Trophoblast cell (in vitro differentiated cells and primary cell): ENCODE measurements at places on chromosomes 5 and 9.

DNA sequence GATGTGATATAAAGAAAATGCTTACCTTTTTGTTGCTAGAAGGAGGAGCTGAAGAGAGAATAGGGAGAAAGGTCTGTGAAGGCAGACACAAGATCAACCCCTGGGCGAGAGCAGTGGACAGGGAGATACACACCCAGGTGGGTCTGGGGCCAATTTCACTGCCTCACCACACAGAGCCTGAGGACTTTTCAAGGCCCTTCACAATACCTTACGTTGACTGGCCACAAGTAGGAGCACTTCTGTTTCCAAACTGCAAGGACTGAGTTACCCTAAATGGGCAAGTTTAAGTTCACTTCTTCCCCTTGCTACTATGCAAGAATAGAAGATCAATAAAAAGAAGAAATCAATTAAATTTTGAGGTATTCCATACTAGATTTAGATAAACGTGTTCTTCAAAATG is 174.5 kb upstream of the SLC12A2 start:
- no peak for DNase-seq
- H3K4me1 ChIP-seq: no peaks in the 10 kb centered on the region
- H3K27me3 ChIP-seq: no peaks in the 10 kb centered on the region
- no peaks in the 10 kb centered on the region for H3K36me3 ChIP-seq

DNA sequence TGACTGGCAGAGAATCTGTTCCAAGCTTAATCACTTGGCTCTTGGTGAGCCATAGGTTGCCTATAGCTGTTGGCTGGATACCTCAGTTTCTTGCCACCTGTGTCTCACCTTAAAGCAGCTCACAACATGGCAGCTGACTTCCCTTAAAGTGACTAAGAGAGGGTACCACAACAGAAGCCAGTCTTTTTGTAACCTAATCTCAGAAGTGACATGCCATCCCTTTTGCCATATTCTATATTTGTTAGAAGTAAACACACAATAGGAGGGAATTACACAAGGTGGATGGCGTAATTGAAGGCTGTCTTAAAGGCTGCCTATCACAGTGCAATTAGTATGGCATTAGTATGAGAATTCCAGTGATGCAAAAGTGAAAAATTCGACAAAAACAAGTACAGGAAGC is 28.1 kb downstream of the NIPBL start:
- H3K27ac ChIP-seq: no peak overlapping the region
- no peaks in the 10 kb centered on the region for H3K36me3 ChIP-seq
- H3K4me1 ChIP-seq: no peaks in the 10 kb centered on the region
- H3K27me3 ChIP-seq: no peaks in the 10 kb centered on the region
- H3K4me3 ChIP-seq: no peak overlapping the region

DNA sequence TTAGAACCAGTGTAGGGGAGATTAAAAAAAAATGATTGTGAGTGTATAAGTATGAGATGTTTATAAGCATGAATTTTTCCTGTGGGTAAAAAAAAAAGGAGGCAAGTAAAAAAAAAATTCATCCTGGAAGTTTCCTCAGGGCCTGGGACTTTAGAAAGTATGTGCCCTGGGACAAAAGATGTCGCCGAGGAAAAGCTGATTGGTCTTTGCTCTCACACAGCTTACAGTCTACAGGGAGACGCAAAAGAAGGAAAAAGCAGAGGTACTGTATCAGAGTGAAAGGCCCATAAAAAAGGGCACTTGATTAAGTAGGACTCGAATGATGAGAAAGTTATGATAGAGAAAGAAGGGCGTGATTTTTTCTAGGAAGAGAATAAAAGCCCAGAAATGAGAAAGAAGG is 501.4 kb upstream of the MEF2C start:
- H3K27ac ChIP-seq: no peak overlapping the region
- H3K4me1 ChIP-seq: no peaks in the 10 kb centered on the region
- H3K36me3 ChIP-seq: no peaks in the 10 kb centered on the region
- H3K4me3 ChIP-seq: no peak overlapping the region

DNA sequence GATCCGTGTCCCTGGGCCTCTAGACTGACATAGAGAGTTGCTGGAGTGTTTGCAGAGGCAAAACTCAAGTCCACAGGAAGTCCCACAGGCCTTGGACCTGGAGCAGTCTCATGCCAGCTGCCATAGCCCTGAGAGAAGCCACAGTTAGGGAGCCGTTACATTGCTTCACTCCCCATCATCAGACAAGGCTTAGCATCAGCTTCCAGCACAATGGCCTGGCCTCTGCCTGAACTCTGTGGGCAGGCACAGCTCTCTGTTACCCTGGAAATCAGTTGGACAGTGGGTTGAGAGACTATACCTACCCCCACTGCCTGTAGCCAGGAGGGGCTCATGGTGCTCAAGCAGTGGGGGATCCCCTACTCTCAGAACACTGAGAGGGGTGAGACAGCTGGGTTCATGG is 16.2 kb upstream of the C9orf72 start:
- H3K4me3 ChIP-seq: no peak overlapping the region
- H3K27ac ChIP-seq: no peak overlapping the region
- DNase-seq: no peak
- no peaks in the 10 kb centered on the region for H3K27me3 ChIP-seq
- no peaks in the 10 kb centered on the region for H3K4me1 ChIP-seq

GRCh38 chr5:53777864-53778618 is 217.6 kb downstream of the NDUFS4 start:
- no peak overlapping the region for H3K4me3 ChIP-seq
- H3K36me3 ChIP-seq: no peaks in the 10 kb centered on the region
- H3K27ac ChIP-seq: no peak overlapping the region
- H3K4me1 ChIP-seq: peaks cover 5% of the 10 kb centered on the region
- DNase-seq: no peak

GRCh38 chr5:14599476-14600127 is 18.0 kb downstream of the OTULINL start:
- H3K4me3 ChIP-seq: no peak overlapping the region
- no peak overlapping the region for H3K27ac ChIP-seq
- H3K4me1 ChIP-seq: no peaks in the 10 kb centered on the region
- H3K27me3 ChIP-seq: no peaks in the 10 kb centered on the region

DNA sequence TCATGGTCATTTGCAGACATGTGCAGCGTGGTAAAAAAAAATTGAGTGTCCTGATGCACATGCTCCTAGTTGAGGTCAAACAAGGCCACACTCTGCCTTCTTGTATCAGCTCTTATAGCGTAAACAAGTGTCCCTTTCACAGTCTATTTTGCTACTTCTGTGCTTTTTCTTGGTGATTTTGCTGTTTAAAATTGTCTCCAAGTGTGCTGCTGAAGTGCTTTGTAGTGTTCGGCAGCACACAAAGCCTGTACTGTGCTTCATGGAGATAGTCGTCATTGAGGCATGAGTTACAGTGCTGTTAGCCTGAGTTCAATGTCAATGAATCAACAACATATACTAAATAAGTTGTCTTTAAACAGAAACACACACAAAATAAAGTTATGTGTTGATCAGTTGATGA is 690.4 kb upstream of the MEF2C start:
- DNase-seq: no peak
- no peaks in the 10 kb centered on the region for H3K36me3 ChIP-seq

- peaks cover 6% of the 10 kb centered on the region for H3K4me1 ChIP-seq
- H3K4me3 ChIP-seq: no peak overlapping the region
Observed at GRCh38 chr9:17635115-17635890, 56.4 kb downstream of the SH3GL2 start.

GRCh38 chr5:78757269-78758053 is 108.9 kb upstream of the LHFPL2 start:
- H3K36me3 ChIP-seq: no peaks in the 10 kb centered on the region
- H3K4me1 ChIP-seq: peaks cover 2% of the 10 kb centered on the region

GRCh38 chr9:129629251-129629820 is 3.4 kb downstream of the NTMT1 start:
- H3K4me3 ChIP-seq: no peak overlapping the region
- H3K36me3 ChIP-seq: peaks cover 41% of the 10 kb centered on the region
- H3K27ac ChIP-seq: no peak overlapping the region
- H3K27me3 ChIP-seq: no peaks in the 10 kb centered on the region

GRCh38 chr5:43560128-43560527 is 3.3 kb upstream of the PAIP1 start:
- peaks cover 4% of the 10 kb centered on the region for H3K4me1 ChIP-seq
- DNase-seq: no peak
- no peaks in the 10 kb centered on the region for H3K36me3 ChIP-seq
- H3K4me3 ChIP-seq: no peak overlapping the region
- H3K27me3 ChIP-seq: no peaks in the 10 kb centered on the region

DNA sequence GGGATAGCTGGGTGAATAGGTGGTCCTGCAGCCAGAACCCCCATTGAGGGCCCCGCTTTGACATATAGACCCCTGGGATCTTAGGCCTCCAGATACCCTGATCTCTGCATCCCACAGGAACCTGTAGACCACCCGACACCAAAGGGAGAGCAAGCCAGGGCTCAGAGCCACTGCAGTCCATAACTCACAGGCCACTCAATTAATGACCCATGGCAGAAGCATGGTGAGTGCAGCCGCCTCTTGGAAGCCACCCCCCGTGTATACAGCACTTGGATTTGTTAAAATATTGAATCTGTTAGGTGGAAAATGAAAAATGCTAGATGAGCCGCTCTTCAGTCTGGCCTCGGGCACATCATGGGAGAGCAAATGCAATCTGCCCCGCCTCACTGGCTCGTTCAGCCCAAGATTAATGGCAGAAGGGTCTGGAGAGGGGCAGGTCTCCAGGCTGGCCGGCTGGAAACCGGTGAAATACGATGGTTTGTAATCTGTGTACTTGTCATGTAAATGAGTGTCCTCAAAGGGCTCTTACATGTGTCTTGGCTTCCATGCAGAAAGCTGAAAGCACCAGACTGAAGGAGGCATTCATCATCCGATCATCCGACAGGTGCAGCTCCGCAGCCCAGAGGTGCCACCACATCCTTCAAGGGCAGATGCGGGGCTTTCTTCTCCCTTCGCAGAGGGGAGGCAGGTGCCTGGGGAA is 111.3 kb downstream of the OLFM1 start:
- DNase-seq: no peak
- H3K36me3 ChIP-seq: no peaks in the 10 kb centered on the region
- H3K27me3 ChIP-seq: no peaks in the 10 kb centered on the region

- H3K4me1 ChIP-seq: no peaks in the 10 kb centered on the region
- H3K27ac ChIP-seq: no peak overlapping the region
- H3K27me3 ChIP-seq: no peaks in the 10 kb centered on the region
- H3K36me3 ChIP-seq: no peaks in the 10 kb centered on the region
Observed at GRCh38 chr9:97059626-97060025, 20.7 kb upstream of the CTSV start.

DNA sequence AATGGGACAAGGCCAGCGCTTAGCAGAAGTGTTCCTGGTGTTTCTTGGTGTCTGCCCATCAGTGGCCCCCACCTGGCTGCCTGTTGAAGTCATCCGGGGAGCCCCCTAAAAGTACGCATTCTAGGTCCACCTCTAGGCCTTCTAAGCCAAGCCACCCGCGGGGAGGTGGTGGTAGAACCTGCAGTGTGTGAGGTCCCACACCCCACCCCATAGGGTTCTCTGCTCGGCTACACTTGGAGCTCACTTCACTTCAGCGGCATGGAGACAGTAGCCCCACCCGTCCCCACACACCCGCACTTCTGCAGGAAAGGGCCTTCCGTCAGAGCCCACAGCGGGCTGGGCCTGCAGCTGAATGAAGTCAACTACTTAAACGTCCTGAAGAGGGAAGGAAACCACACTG is 29.6 kb upstream of the FCN2 start:
- peaks cover 3% of the 10 kb centered on the region for H3K36me3 ChIP-seq
- no peaks in the 10 kb centered on the region for H3K27me3 ChIP-seq
- H3K4me3 ChIP-seq: no peak overlapping the region

DNA sequence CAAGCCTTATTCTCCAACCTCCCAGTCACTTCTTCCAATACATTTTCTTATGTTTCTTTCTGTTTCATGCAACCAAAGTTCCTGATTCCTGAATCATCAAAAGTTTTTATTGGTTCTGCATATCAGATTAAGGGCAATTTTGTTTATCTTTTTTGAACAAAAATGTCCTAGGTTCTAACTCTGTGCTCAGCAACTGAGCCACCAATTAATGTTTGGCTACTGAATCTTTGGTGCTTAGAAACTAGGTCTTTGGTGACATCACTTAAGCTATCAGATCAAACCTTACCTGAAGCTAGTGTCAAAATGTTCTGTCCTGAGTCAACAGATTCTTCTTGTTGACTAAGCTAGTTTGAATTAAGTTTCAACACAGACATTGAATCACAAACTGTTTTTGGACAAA is 56.1 kb downstream of the FGF18 start:
- H3K27me3 ChIP-seq: no peaks in the 10 kb centered on the region
- H3K4me3 ChIP-seq: no peak overlapping the region
- no peaks in the 10 kb centered on the region for H3K36me3 ChIP-seq
- H3K4me1 ChIP-seq: peaks cover 6% of the 10 kb centered on the region
- DNase-seq: peak; percentile 92

DNA sequence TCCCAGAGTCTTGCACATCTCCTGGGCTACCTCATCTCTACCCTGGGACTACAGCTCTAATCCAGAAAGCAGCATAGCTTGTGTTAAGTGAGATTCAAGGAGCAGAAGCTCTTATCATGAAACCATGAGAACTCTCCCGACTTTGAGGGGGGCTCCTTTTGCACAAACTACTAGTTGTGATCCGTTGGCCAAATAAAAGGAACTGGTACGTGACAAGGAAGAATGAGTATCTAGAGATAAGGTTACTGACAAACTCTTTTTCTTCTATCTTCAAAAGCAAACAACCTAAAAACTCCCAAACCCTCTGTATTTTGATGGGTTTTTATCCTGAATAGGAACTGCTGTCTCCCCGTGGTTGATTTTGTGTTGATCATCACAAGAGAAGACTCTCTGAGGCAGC is 168.5 kb downstream of the SLC24A2 start:
- no peaks in the 10 kb centered on the region for H3K27me3 ChIP-seq
- H3K4me3 ChIP-seq: no peak overlapping the region
- no peaks in the 10 kb centered on the region for H3K36me3 ChIP-seq
- DNase-seq: no peak
- no peaks in the 10 kb centered on the region for H3K4me1 ChIP-seq

DNA sequence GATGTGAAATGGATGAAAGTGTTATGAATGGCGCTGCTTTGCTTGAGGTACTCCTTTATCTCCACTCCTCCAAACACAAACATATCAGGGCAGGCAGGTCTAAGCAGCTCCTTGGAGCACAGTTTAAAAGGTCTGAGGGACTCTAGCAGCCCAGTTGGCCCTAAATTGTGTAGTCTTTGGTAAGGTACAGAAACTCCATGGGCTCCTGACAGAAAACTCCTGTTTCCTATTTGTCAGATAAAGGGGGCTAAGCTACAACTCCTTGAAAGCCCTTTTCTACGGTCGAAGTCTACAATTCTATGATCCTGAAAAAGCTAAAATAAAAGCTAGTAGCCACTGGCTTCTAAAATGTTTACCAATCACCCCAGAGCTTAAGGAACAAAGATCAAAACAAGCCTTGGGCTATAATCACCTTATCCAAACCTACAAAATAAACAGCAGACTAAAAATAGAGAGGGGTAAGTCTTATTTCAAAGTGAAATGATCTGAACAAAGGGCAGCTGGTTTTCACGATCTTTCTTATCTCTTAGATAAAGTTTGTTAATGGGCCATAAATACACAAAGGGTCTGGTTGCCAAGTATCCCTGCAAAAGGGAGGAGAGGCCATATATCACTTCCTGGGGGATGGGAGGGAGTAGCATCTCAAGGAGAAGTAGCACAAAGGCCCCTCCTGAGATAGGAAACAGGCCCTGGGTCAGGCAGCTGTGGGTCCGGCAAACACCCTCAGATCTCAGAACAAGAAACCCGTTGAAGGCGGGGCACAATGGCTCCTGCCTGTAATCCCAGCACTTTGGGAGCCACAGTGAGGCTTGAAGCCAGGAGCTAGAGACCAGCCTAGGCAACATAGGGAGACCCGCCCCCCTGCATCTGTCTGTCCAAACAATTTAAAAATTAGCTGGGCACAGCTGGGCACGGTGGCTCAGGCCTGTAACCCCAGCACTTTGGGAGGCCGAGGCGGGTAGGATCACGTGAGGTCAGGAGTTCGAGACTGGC is 28.3 kb upstream of the DENND4C start:
- H3K4me3 ChIP-seq: no peak overlapping the region
- no peaks in the 10 kb centered on the region for H3K36me3 ChIP-seq
- H3K27me3 ChIP-seq: no peaks in the 10 kb centered on the region
- peaks cover 3% of the 10 kb centered on the region for H3K4me1 ChIP-seq
- no peak for DNase-seq
